ENCODE measurements at places on chromosomes 4 and X.

GRCh38 chr4:158121161-158121579 lies 51.7 kb downstream of the GASK1B start:
- DNase-seq: no peak

GRCh38 chr4:67635331-67635730 lies 65.6 kb downstream of the UBA6 start:
- no peak for DNase-seq

DNA sequence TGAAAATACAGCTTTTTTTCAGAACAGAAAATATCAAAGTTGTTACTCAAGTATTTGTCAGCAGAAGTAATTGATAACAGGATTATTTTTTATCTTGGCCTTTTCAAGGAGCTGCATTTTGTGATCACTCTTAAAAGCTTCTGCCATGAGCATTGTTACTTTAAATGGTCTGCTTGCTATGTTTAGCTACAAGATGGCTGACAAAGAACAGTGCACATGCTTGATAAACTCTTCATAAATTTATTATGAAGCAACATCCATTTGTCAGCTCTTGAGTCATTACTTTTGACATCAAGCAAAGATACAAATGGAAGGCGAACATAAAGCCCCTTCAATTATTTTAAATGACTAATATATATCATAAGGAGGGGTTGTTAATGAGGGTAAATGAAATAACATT lies 205.4 kb upstream of the RPS6KA3 start:
- no peak for DNase-seq

- DNase-seq: no peak
These were observed 110.1 kb downstream of the APOOL start for GRCh38 chrX:85113746-85114145.

DNA sequence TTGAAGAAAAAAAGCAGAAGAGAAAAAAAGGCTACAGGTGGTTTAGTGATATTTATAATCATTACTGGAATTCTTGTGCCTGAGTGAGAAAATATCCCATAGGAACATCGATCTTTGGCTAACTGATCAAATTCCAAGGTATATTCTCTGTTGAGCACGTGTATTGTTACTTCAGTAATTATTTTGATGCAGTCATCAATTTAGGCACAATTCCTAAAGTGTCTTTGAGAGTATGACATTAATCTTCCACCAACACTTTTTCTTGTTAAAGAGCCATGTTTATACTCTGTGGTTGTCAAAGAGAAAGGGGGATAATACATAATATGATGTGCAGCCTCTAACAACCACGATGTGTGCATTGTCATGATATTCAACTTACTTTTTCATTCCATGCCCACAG lies 151.1 kb downstream of the TSPAN5 start:
- no peak for DNase-seq

DNA sequence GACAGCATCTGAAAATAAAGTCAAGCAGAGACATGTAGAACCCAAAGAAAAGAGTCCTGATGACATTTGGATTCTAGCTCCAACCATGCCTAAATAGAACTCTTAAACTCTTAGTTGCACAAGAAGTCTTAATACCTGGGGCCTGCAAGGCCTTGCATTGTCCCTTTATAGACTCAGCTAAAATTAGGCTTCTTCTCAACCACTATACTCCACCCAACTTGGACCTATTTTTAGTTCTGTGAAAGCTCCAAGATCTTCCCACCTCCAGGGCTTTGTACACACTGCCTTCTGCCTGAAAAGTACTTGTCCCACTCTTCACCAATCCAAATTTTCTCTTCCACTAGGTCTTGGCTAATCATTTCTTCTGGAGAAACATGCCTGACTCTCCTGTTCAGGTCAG lies 36.5 kb downstream of the PLK4 start:
- DNase-seq: no peak

- no peak for DNase-seq
These were observed 6.3 kb upstream of the DCHS2 start for GRCh38 chr4:154497889-154498288.
